Left renal cortex interstitium (tissue), 4 donors: ENCODE measurements at places on chromosomes 11 and 22. TPM values are rescaled to one million over a fixed set of nuclear protein-coding genes. Genes with fewer than 3 reads are reported as not detected.
A peak's percentile ranks its signal among the peaks of the same experiment; 100 is the strongest.

- no peak for DNase-seq
These were observed 155.1 kb downstream of the HIPK3 start for GRCh38 chr11:33412241-33412640.

The HORMAD2 gene
- polyA plus RNA-seq: not detected

The APOBEC3H gene
- 0.30 TPM for polyA plus RNA-seq

DNA sequence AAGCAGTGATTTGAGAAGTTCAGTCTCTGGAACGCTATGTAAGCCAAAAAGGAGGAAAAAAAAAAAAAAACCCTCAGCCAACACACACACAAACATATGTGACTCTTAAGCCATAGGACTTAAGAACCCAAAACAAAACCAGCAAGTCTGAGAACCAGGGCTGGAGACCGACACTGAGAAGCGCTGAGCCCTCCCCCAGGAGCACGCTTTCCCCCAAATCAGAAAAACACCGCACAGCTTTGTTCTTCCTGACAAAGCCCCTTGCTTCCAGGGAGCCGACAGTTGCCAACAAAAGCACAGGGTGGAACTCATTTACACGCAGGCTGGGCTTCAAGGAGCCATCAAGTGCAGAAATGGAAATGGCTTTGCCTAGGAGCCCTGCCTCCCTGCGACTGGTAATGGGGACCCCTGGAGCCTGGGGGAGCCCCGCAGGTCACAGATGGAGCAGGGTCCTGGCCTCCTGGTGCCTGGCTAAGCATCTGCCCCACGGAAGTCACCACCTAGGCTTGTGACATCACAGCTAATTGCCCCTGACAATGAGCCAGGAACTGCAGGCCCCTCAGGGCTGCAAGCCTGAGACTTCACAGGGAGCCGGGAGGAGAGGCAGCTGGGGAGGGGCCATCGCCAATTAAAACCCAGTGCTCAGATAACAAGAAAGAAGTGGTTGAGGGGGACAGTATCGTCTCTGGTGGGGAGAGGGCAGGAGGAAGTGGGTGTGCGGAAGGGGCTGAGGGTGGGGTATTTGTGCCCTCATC is 66.9 kb downstream of the NFAM1 start:
- no peak for DNase-seq

The PDE3B gene
- 7.5 TPM for polyA plus RNA-seq

DNA sequence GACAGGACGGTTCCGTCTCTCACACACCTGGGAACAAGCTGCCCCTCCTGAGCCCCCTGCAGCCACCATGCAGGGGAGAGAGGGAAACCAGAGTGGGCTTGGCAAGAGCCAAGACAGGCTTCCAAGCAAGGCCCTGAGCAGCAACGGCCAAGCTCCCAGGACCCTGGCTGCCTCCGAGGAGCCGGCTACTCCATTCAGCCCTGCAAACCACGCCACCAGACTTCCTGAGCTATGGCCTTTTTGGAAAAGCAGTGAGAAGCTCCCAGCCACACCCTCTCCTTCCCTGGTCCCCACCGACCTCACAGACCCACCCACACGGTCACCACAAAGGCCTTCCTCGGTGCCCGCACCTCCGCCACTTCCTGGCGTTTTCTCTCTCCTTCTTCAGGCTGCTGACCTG is 479.0 kb downstream of the BRD1 start:
- no peak for DNase-seq

GRCh38 chr11:38721586-38722315 is 2123.7 kb upstream of the RAG2 start:
- DNase-seq: no peak

DNA sequence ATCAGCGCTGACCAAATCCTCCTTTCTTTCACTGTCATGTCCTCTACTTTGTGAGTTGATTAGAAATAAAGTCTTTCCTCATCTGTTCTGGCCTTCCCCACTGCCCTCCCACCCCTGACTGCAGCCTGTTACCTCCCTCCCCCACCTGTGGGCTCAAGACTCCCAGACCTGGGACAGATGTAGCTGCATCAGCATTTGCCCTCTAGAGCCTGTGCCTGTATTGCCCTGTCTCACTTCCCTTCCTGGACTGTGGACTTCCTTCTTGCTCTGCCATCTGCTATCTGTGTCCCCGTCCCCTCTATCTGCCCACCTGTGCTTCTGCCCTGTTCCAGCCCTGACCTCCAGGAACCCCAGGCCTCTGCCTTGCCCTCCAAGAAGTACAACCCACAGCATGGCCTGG is 122.5 kb downstream of the GALNT18 start:
- DNase-seq: no peak

GRCh38 chr11:34302046-34302921 is 55.5 kb downstream of the ABTB2 start:
- no peak for DNase-seq

GRCh38 chr22:23604939-23605712 is 25.0 kb upstream of the IGLL1 start:
- no peak for DNase-seq

GRCh38 chr11:61777234-61778090 is 14.9 kb downstream of the TMEM258 start:
- DNase-seq: no peak

DNA sequence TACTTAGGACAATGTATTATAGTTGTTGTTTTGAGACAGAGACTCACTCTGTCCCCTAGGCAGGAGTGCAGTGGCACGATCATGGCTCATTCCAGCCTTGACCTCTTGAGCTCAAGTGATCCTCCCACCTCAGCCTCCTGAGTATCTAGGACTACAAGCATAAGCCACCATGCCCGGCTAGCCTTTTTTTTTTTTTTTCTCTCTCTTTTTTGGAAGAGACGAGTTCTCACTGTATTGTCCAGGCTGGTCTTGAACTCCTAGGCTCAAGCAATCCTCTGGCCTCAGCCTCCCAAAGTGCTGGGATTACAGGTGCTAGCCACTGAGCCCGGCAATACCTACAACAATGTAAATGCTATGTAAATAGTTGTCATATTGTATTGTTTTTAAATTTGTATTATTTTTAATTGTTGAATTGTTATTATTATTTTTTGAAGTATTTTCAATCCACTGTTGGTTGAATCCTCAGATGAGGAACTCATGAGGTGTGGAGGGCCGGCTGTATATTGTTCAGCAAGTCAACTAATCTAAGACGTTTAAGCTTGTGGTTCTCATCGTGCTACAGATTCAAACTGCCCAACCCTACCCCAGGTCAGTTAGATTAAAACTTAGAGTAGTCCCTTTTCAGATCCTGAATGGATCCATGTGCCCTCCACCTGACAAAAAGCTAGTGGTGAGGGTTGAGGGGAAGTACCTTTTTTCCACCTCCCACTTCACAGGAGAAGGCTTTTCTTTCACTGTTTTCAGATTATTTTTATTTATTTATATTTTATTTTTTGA is 11.9 kb upstream of the ZNF280A start:
- DNase-seq: no peak

- peak; percentile 37 for DNase-seq
These were observed 741 bp upstream of the NAV2 start for GRCh38 chr11:19711911-19712280.

The OPCML gene
- 15.6 TPM for polyA plus RNA-seq

DNA sequence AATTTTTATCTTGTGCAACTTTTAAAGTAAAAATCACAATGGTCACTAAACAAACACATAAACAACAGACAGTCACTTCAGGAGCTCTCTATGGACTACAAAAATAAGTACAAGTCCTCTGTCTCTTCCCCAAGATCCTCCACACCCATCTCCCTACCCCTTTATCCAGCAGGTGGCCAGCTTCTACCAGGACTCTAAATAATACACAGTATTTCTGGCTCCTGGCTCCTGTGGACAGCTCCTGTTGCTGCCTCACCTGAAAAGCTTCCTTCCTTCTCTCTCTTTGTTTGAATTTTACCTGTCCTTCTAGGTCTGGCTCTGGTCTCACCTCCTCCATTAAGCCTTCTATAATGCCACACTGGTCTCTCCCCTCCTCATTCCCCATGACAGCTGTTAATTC is 86.1 kb downstream of the CLPB start:
- DNase-seq: no peak

The CRYBA4 gene
- polyA plus RNA-seq: not detected

- no peak for DNase-seq
These were observed 5.1 kb upstream of the MYRF start for GRCh38 chr11:61747192-61747966.
